ENCODE measurements at places on chromosomes 3 and 15.

- no peak for DNase-seq
These were observed 452.7 kb upstream of the PROK2 start for GRCh38 chr3:72237679-72238009.

- DNase-seq = no peak
These were observed 18.7 kb downstream of the PLA2G4B start for GRCh38 chr15:41857316-41857715.

DNA sequence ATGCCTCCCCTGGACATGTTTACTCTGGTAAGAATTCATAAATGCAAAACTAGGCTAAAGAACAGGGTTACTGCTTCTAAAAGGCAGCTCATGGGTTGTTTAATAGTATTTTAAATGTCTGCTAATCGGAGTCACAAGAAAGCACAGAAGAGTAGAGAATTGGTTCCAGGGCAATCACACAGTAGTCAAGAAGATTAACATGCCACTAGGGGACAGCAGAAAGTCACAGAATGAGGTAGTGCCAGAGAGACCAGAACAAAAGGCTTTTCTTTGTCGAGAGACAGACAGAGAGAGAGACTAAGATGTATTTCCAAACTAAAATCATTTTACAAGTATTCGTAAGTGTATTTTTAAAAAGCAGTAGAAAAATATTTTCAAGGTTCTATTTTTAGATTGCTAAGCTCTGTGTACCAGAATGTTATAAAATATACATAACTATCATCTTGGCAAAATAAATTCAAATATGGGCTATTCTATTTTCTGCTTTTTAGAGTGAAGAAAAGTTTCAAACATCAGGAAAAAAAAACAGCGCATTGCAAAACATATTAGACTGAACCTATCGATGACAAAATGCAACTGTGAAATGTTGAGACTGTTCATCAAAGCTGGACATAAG is 78.3 kb upstream of the CDIN1 start:
- no peak for DNase-seq

DNA sequence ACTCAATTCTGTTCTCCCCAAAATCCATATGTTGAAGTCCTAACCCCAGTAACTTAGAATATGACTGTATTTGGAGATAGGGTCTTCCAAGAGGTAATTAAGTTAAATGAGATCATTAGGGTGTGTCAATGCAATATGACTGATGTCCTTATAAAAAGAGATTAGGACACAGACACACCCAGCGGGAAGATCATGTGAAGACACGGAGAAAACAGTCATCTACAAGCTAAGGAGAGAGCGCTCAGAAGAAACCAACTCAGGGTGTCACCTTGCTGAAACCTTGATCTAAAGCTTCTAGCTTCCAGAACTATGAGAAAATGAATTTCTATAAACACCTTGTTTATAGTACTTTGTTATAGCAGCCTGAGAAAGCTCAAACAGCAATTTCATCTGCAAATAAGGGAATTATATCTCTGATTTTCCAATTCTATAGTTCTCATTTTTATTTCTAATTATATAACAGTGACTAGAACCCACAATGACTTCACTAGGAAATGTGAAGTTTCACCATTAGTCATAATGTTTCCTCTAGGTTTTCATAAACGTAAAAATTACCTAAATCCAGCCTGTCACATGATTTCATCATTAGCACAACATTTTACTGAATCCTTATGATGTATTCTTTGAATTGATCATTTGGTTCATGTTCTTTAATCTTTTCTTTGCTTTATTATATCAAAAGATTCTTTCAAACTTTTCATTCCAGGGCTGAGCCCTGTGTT is 459.1 kb upstream of the MDFIC2 start:
- DNase-seq = no peak

DNA sequence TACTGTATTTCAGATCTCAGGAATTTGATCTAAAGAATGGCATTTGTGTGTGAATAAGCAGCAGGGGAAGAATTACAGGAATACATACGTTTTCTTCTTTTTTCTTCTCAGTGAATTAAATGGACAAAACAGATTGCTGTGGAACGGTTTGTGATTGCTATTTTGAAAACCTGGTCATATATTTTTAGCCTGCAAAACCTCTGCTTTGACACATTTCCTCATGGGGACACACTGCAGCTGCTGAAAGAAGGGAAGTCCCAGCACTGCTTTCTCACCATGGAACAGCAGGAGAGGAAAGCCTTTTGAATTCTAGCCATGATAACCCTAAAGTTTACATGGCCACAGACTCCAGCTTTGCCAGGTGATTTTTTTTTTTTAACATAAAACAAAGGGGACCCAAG is 315.0 kb downstream of the OXSM start:
- DNase-seq = no peak

- DNase-seq = no peak
These were observed 371.3 kb downstream of the EPHB1 start for GRCh38 chr3:135166266-135166825.

- DNase-seq = no peak
These were observed 95.5 kb downstream of the TFDP2 start for GRCh38 chr3:142053835-142054234.

GRCh38 chr3:57382933-57383332 is 90.4 kb upstream of the ASB14 start:
- no peak for DNase-seq

GRCh38 chr3:10533737-10534023 is 28.3 kb upstream of the ATP2B2 start:
- DNase-seq = no peak

DNA sequence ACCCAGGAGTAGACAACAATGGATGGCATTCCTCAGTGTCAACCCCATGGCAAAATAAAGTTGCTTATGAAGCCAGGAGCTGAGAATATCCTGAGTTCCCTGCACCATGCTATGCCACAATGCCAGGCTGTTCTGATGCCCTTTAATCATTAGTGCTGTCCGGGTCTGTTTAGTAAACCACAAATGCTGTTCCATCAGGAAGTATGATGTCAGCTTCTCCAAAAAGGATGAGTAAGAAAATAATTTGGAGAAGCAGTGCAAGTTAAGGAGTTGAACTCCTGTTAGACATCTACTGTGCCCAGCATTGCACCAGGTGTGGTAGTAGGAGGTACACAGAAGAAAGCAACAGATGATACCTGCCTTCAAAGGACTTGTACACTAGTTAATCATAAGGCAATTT is 67.9 kb upstream of the GUCA1C start:
- DNase-seq = no peak

- DNase-seq = no peak
These were observed 57.2 kb downstream of the ITGB5 start for GRCh38 chr3:124829819-124830554.

Data from stimulated activated CD4-positive, alpha-beta T cell treated with anti-CD3 and anti-CD28 coated beads, Interleukin-1b, Interleukin-23, amount 100 ng/mL, for 1 hour (primary cell).